Skin of body (tissue), 3 donors: ENCODE measurements at places on chromosomes 5 and 9.
A peak's percentile ranks its signal among the peaks of the same experiment; 100 is the strongest.

- no peak for DNase-seq
These were observed 457 bp upstream of the CDH18 start for GRCh38 chr5:19988457-19988856.

DNA sequence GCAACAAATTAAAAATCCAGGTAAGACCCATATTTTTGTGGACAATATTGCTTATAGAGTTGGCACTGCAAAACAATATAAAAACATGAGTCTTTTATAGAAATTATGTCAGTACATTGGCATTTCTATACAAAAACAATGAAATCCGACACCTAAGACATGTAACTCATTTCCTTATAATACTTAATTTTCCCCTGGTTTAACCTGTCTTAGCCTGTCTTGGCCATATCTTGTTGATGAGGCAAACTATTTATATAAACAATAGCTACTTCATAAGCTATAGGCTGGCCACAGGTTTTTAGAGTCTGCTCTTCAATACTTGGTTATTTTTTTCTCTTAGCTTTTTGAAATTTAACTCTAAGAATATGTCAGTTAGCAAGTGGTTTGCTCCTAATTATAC lies 44.7 kb upstream of the IZUMO3 start:
- no peak for DNase-seq

DNA sequence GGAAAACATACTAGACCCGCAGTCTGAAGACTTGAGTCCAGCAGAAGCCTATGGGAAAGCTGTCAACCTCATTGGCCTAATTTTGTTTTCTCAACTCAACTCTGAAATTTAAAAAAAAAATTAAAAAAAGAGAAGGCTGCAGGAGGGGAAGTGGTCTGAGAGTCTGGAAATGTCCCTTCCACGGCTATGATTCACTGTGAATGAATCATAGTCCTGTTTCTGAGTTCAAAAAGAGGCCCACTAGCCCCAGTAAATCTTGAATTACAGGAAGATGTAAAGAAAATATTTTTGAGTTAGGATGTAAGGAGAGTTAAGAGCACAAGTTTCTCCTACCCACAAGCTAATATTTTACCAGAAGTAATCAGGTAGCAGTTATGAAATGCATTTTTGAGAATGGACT lies 565.5 kb upstream of the DMAC1 start:
- DNase-seq = no peak

DNA sequence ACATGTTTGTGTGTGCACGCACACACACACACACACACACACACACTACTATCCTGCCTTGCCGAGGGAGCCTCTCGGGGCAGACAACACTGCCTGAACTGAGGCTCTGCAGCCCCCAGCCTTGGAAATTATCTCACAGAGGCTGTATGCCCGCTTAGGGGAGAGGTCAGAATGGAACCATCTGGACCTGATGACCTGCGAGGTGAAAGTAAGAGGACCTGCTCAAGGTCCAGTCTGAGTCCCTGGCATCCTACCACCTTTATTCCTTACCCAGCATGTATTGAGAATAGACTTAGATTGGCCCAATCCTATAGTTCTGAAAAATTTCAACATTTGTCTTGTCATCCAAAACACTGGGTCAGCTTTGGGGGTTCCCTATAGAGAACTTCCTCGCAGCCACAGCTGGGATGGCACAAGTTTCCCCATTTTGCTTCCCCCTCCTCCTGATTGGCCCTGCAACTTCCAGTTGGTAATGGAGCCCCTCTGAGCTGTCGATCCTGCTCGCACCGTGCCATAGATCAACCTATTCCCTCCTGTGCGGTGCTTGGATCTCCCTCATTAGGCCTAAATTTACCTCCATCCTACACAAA lies 10.2 kb downstream of the MVB12B start:
- no peak for DNase-seq

- no peak for DNase-seq
These were observed 166.6 kb downstream of the SMARCA2 start for GRCh38 chr9:2181792-2182191.

GRCh38 chr5:176734756-176735342 lies 75.5 kb upstream of the UNC5A start:
- DNase-seq = no peak

GRCh38 chr5:97131139-97131710 lies 11.2 kb downstream of the LIX1 start:
- no peak for DNase-seq

- DNase-seq = no peak
These were observed 42.3 kb downstream of the MACROH2A1 start for GRCh38 chr5:135356522-135357318.

GRCh38 chr9:91423785-91424402 lies at the start of gene NFIL3:
NFIL3 (minus strand) TSS chr9:91423832; CDS start chr9:91410734, 13,098 bp downstream.
- peak; percentile 54 for DNase-seq

DNA sequence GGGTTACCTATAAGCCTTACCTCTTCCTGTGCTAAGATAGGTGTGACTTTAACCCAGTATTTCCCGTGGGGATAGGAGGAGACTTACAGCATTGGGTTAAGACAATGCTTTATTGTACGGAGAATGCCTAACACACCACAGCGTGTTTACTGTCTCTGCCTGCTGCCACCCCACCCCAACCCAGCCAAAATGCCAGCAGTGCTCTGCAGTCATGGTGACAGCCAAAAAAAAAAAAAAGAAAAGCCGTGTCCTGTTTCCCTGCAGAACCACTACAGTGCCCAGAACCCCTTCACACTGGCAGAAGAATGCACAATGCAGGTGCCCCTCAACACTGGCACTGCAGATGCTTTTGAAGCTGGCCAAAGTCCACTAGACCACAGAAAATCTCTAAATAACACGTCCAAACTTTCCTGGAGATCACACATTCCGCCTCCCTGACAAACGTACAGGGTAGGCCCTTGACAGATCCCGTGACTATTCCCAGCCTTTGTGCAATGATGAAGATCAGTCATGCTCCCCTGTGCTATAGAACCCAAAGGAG lies 102.2 kb downstream of the SERINC5 start:
- DNase-seq = no peak

DNA sequence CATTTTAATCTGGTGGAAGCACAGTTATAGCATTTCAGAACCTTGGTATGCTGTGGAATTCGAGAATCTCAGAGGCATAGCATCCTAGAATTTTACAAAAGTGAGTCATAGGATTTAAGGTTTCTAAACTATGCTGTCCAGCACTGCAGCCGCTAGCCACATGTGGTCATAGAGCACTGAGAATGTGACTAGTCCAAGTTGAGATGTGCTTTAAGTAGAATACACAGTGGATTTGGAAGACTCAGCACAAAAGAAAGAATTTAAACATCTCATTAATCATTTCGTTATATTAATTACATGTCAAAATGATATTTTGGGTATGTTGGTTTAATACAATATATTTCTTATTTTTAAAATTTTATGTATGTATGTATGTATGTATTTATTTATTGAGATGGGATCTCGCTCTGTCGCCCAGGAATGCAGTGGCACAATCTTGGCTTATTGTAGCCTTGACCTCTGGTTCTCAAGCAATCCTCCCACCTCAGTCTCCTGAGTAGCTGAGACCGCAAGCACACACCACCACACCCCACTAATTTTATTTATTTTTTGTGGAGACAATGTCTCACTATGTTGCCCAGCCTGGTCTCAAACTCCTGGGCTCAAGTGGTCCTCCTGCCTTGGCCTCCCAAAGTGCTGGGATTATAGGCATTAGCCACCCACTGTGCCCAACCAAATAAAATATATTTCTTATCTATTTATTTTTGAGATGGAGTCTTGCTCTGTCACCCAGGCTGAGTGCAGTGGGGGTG lies 20.4 kb upstream of the RPS14 start:
- DNase-seq = no peak

- no peak for DNase-seq
These were observed 125.9 kb downstream of the EHMT1 start for GRCh38 chr9:137744632-137745183.

GRCh38 chr9:108484468-108484867 lies 371.3 kb downstream of the ACTL7B start:
- DNase-seq = peak; percentile 3

DNA sequence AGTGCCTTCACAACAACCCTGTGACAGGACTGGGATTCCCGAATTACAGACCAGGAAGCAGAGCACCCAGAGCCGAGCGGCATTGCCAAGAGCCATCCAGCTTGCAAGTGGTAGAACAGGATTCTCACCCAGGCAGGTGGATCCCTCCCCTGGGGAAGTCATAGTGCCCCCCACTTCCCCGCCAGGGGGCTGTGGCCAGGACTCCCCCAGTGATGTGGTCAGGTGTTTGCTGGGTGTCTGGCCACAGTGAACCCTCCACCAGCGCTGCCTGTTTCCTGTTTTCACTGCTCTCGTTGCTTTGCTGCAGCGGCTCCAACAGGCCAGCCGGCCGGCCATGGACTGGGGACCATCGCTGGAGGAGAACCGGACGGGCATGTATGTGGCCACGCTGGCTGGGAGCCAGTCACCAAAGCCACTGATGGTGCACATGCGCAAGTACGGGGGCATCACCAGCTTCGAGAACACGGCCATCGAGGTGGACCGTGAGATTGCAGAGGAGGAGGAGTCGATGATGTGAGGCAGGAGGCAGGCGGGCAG lies 19.3 kb downstream of the SLC6A7 start:
- DNase-seq = no peak

- no peak for DNase-seq
These were observed 2.7 kb upstream of the LHX2 start for GRCh38 chr9:124008694-124009530.

GRCh38 chr5:108059334-108059733 lies 322.6 kb downstream of the FBXL17 start:
- no peak for DNase-seq

- no peak for DNase-seq
These were observed 125.5 kb downstream of the ENC1 start for GRCh38 chr5:74514888-74515551.

DNA sequence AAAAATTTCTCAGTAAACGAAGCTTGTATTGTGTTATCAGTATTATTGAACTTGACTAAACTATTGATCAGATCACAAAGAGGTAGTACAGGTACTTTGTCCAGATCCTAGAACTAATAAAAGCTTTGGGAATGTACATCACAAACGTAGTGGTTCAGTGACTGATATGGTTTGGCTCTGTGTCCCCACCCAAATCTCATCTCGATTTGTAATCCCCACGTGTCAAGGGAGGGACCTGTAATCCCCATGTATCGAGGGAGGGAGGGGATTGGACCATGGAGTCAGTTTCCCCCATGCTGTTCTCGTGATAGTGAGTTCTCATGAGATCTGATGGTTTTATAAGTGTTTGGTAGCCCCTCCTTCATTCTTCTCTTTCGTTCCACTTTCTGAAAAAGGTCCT lies 100.9 kb downstream of the ARRDC3 start:
- no peak for DNase-seq

DNA sequence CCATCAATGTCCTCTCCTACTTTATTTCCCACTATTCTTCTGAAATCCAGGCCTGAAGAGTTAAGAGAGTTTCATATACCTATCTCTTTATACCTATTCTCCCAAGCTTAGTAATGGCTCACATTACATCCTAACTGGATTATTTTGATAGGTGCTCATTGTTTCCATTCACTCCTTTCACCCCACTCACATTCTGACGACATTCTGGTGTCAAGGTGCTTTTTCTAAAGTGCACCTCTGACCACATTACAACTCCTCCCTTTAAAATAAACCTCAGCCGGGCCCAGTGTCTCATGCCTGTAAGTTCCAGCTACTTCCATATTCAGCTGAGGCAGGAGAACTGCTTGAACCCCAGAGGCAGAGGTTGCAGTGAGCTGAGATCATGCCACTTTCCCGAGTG lies 417.1 kb downstream of the BNC2 start:
- DNase-seq = no peak

DNA sequence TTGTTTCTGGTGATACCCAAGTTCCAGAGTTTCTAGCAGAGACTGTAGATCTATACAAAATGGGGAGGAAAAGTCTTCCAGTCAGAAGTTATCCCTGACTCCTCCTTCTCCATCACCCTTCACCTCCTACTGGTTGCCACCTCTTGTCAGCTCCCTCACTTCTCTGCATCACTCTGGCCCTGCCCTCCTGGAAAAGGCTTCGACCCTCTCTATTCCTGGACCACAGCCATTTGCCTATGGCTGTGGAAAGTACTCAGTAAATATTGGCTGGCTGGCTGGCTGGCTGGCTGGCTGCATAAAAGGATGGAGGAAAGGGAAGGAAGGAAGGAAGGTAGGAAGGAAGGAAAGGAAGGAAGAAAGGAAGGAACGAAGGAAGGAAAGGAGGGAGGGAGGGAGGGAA lies 32.7 kb upstream of the ABCA1 start:
- no peak for DNase-seq

DNA sequence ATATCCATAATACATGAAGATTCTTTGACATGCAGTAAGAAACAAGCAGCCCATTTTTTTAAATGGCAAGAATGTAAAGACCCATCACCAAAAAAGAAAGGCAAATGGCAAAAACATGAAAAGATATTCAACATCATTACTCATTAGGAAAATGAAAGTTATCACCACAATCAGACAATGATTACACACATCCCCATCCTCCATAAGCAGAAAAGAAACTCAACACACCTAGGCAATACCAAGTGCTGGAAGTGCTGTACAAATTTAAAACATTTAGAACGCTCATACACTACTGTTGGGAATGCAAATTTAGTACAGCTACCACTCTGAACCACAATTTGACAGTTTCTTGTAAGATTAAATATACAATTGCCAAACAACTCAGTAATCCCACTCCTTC lies 466.7 kb downstream of the ACTL7B start:
- DNase-seq = no peak

DNA sequence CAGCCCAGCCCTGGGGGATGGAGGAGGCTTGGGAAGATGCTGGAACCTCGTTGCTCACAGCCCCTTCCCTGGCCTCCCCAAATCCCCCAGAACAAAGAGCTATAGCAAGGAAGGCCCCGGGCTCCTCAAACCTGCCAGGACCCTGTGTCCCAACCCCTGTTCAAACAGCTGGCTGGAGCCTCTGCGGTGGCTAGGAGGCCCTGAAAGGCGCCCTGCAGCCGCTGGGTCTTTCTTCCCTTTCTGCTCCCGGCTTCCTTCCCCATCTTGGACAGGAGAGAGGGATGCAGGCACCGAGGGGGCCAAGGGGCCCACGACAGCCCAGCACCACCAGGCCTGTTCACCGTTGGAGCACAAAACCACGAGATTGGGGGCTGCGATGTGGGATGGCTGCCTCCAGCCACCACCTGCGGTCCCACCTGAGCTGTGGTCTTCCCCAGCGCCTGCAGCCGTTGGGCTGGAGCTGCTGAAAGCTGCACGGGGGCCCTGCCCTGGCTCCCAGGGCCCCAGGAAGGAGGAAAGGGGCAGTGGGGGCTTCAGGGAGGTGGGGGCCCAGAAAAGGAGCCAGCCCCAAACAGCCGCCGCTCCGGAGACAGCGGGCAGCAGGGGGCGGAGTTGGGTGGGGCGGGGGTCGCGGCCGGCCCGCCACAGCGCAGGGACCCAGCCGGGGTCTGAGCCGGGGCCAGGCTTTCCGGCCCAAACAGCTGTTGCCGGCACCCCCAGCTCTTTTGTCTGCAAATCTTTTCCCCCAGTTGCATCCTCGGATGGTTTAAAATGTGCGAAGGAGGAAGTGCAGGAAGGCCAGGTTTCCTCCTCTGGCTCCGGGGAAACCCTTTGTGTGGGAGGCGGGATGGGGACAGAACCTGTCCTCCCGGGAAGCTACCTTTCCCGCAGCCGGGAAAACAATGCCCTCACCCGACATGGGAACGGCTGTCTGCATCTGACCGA lies 16.1 kb downstream of the NOTCH1 start:
- DNase-seq = no peak
